Heart left ventricle (tissue), 16 donors: ENCODE measurements at places on chromosomes 5 and 9. TPM values are rescaled to one million over a fixed set of nuclear protein-coding genes. Genes with fewer than 3 reads are reported as not detected.

DNA sequence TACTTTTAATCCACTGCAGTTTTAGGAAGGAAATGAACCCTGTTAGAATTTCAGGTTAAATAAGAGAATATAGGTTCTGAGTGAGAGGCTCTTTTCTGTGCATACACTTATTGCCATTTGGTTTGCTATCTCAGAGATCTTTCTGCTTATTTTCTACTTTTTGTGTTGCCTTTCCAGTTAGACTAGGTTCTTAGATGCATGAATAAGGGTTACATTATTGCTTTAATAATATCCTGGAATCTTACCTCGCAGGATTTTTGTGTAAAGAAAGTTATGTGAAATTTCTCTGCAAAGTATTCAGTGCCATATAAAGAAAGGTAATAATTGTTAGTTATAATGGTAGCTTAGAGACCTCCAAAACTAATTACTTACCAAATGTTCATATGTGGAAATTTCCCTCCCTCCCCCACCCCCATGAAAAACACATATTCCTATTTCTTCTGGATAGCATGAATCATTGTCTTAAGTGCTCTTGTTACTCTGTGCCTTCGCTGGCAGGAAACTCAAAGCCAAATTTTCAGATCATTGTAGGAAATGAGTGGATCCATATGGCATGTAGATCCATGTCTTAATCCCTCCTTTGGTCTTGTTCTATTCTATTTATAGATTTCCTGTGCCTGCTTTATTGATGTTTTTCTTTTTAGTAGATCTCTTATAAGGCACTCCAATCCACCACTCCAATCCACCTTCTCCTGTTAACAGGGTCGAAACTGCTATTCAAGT, 2.7 kb upstream of the APBA1 start:
- DNase-seq, result no peak

DNA sequence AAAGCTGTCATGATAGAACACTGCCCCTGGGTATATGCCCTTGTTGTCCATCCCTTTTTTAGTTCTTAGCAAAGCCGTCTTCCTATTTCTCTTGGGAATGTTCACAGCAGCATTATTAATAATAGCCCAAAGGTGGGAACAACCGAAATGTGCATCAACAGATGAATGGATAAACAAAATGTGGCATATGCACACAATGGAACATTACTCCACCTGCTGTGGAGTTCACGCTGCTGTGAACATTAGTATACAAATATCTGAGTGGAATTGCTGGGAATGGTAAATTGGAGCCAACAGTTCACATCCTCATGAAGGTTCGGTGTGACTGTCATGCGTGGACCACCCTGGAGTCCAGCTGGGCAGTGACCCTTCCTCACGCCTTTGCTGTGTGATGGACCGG, 36.5 kb upstream of the NUTM2G start:
- DNase-seq, result no peak

- DNase-seq, result no peak
Observed at GRCh38 chr9:118271936-118272335, 567.7 kb downstream of the TLR4 start.

GOLPH3 gene
- 50.4 TPM for total RNA-seq

DNA sequence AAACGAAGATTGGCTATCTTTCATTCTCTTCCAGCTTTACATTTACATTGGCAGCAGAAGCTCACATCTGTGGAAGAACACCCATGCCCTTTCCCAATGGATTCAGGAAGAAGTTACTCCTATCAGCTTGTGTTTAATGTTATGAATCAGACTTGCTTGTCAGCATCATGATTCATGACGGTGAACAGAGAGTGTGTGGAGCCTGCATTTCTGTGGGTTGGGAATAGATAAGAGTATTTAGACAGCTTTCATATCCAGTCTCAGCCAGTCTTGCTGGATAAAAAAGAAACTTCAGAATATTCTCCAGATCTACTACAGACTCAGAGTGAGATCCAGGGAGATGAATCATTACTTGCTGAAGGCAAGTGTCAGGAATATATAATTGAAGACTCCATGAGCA, 812.9 kb upstream of the ZNF608 start:
- no peak for DNase-seq

DNA sequence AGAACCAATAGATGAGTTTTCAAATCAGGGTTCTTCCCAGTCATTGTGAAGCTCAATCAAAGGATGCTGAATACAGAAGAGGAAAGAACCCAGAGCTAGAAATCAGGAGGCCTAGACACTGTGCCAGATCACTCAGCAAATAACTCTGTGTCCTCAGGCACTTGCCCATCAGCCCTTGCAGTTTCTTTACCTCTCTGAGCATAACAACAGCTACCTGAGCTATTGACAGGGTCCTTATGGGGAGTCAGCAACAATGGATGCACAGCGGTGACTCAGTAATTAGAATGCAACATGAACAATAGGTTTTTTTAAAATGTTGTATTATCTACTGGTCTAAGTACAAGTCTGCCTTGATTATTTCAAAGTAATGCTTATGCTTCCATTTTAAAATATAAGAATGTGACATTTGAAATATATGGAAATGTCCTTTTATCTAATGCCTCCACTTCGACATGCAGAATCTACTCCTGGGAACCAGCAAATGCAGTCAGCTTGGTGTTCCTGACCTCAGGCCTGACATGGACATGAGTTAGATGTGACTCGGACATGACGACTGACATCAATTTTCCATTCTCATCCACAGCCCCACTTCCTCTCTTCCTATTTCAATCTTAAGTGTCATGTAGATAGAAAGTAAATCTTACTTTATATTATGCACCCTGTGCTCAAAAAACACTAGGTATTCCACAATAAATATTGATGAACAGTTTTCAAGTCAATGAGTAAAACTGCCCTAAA, 155.0 kb downstream of the TLE1 start:
- no peak for DNase-seq

- DNase-seq, result no peak
Observed at GRCh38 chr5:161311965-161312364, 234.6 kb downstream of the GABRB2 start.

GRCh38 chr5:18000744-18001143, 366.5 kb downstream of the TAF11L14 start:
- no peak for DNase-seq

GRCh38 chr9:105330755-105331154, 86.3 kb downstream of the SLC44A1 start:
- DNase-seq, result no peak

PCBD2 gene
- 21.2 TPM for total RNA-seq

DNA sequence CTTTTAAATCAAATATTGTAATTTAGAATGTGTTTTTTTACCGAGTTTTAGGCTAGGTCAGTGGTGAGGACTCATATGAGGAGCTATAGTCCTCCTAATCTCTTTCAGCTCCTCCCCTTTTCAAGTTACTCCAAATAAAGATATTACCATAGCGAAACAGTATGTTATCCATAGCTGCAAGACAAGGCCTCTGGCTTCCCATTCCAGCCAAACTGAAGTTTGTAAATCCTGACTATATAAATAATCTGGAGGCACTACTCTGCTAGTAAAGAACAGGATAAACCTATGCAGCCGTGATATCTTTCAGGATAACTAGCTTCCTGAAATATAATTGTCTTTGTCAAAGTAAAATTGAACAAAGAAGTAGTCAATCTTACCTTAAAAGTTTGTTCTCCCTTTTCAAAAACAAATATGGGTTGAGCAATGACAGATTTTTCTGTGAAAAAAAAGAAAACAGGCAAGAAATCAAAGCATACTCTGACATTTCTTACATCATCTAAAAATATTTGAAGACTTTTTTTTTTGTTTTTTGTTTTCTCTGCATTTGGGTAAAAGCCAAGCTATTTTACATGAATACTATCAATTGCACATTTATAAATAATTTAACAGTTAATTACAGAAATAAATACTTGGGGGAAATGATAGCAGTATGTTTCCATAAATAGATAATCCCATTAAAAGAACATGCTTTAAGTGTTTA, 29.3 kb upstream of the NADK2 start:
- no peak for DNase-seq

GRCh38 chr9:134146774-134147493, 11.1 kb downstream of the WDR5 start:
- DNase-seq, result no peak

SLC25A2 gene
- not detected for total RNA-seq

GABRP gene
- not detected for total RNA-seq

CD180 gene
- total RNA-seq, result 0.32 TPM

DNA sequence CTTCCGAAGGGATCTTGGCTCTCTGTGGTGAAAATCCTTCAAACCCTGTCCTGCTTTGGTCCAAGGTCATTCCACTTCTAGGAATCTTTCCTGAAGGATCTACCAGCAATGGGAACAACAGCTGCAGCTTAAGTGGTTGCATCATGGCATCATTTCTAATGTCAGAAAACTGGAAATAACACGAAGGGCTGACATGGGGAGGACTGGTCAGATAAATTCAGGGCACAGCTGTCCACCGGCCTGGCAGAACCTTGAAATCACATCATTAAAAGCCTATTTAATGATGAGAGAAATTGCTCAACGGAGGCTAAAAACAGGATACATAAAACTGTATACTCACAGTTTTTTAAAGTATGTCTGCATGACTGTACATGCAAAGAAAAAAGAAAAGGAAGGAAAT, 28.3 kb downstream of the OLFML2A start:
- no peak for DNase-seq

DNA sequence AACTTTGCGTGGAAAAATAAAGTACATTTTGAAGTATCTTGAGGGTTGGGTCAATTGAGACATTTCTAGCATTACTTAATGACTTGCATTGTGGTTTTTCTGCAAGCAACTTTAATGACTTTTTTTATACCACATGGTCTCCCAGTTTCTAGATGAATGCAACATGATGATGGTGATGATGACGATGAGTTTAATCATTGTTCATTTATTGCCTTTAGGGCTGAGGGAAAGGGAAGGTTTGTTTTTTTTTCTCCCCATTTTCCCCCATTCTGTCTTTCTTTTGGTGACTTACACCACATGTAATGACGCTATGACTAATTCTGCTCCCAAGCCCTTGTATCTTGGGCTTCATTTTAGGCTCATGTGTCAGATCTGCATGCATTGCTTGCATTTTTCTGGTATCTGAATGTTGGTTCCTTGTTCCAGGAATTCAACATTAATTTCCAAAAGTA, 57.7 kb upstream of the NXNL2 start:
- no peak for DNase-seq

DNA sequence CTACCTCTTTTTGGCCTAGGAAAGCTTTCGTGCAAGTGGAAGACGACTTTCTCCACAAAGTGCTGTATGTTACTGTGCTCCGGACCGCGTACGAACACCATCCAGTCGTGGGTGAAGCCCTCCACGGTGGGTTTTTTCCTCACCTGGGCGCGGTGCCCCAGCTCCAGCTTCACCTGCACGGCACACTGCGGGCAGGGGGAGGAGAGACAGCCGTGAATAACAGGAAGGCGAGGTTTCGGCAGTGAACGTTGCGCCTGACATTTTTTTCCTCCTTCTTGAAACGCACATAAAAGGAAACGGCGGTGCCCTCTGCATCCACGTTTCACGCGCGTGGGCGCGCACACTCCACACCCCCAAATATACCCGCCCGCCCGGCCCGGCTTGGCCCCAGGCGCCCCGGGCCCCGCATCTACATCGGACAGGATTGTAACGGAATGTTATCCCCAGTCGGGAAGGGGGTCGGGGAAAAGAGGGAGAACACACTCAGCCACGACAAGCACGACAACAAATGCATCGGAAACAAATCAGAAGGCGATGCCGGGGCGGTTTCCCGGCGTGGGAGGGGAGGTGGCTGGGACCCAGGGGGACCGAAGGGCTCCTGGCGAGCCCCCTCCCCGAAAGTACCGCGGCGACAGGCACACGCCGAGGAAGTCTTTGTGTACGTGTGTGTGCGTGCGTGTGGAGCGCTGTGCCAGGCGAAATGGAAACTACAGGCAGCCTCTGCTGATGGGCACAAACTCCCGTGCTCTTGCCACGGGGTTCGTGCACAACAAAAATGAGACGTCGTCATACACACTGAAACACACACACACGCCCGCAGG, 1.4 kb downstream of the MLLT3 start:
- DNase-seq, result peak; percentile 40

PLCXD3 gene
- 48.2 TPM for total RNA-seq

DNA sequence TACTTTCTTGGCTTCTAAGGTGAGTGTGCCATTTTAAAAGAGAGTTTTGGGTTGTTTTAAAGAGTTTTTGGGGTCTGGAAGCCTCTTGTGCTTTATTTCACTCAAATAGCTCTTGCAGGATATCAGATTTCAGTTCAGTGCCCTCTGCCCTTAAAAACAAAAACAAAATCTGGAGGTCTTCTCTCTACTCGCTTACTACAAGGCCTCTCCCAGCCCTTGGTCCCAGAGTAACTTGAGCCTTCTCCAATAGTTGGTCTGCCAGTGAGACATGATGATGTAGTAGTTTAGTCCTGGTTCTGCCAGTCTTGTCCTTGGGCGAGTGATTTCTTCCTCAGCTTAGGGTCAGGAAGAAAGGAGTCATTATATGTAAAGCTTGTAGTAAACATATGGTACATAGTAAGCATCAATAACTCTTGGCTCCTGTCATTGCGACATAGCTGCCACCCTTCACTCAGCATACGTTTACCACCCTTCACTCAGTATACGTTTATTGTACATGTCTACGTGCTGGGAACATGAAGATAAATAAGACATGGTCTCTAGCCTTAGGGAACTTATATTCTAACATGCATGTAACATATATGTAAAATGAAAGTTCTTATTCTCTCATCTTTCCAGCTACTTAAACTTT, 147.6 kb downstream of the MAN2A1 start:
- DNase-seq, result no peak

DNA sequence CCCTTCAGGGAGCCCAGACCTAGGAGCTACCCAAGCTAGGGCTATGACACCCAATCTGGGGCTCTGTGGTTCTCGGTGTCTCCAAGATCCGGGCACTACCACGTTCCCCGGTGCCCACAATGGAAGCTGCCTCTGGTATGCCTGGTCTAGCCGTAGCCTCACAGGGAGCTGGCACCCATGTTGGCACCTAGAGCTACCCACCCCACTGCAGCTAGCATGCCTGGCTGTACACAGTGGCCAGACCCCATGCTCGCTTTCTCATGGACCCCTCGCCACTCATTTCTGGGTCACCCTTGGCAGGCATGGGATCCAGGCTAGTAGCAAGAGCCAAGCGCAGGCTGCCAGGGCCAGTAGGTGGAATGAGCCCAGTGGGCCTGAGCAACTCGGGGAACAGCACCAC, 109.0 kb downstream of the CYLC2 start:
- DNase-seq, result no peak

DNA sequence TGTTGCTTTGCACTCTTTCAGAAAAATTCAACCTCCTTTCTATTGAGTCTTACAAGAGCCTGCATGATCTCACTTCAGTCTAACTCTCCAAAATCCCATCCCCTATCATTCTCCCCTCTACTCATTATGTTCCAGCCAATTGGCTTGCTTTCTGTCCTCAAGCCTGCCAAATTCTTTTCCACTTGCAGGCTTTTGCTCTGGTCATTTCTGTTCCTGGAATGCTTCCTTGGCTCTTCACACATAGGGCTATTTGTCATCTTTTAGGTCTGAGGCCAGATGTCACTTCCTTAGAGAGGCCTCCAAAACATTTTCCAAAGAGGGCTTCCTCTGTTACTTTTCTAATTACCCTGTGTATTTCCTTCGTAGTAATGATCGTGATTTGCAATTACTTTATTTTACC, 11.8 kb upstream of the CHD1 start:
- DNase-seq, result no peak

DNA sequence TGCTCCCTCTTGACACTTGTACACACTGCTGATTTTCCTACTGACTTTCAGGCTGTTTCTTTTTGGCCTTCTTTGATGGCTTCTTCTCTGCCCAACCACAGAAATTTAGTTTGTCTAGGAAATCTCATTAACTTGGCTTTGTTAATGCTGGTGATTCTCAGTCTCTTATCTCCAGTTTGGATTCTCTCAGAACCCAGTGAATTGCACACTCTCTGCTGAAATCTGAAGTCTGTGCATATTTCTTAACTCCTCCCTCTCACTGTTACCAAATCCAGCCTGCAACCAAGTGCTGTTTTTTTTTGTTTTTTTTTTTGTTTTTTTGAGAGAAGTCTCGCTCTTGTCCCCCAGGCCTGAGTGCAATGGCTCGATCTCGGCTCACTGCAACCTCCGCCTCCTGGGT, 117.2 kb downstream of the CDC42SE2 start:
- no peak for DNase-seq
